ENCODE measurements at places on chromosomes 3 and 15. TPM values are rescaled to one million over a fixed set of nuclear protein-coding genes. Genes with fewer than 3 reads are reported as not detected.

GRCh38 chr15:79635149-79635771 lies 203.1 kb downstream of the MINAR1 start:
- no peak for DNase-seq

DNA sequence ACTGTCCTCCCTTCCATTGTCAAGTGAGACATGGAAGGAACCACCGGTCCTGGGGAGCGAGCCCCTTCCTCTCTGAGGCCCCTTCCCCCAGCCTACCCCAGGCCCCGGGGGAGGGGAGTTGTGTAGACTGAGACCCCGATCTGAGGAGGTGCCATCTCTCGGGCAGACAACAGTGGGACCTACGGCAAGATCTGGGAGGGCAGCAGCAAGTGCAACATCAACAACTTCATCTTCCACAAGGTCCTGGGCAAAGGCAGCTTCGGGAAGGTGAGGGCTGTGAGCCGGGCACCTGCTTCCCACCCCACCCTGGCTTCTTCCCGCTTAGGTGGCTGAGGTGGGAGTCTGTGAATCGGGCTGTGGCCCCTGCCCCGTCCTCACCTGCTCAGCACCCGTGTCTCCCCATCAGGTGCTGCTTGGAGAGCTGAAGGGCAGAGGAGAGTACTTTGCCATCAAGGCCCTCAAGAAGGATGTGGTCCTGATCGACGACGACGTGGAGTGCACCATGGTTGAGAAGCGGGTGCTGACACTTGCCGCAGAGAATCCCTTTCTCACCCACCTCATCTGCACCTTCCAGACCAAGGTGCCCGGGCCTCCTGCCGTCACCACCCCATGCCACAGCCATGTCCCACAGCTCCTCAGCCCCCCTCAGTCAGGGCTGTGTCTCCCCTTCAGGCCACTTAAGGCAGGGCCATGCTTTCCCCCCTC lies 24.9 kb downstream of the PRKCD start:
- no peak for DNase-seq

Gene LRRC58
- polyA plus RNA-seq, result 17.4 TPM

GRCh38 chr15:74385733-74386132 lies 18.3 kb upstream of the CYP11A1 start:
- no peak for DNase-seq

Gene TMC3
- not detected for polyA plus RNA-seq

- no peak for DNase-seq
These were observed 174.5 kb downstream of the NR2F2 start for GRCh38 chr15:96505014-96505413.

DNA sequence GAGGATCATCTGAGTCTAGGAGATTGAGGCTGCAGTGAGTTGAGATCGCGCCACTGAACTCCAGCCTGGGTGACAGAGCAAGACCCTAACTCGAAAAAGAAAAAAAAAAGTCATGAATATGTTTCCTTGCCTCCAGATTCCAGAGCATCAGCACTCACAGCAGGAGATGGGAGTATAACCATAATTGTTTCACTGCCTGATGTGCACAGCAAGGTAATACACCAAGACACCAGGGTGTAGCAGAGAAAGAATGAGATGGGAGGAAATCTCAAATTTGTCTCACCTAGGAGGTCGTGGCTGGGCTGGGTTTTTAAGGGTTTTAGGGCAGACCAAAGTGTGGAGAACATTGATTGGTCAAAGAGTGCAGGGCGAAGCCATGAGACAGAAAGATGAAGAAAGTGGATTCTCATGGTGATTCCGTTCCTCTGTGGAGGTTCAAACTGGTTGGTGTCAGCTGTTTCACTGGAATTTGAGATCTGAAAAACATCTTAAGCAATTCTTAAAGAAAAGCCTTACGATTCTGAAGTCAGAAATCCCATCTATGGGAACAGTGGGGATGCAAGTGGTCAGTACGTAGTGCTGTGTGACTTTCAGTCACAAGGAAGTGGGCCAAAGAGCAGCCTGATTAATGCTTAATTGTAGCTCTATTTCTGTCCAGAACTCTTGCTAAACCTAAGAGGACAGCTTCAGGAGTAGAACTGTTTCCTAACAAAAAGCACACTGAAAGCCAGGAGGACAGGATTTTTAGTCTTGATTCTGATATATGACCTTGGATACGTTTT lies 7.8 kb upstream of the C15orf61 start:
- no peak for DNase-seq

GRCh38 chr3:112084980-112085705 lies 1.0 kb upstream of the C3orf52 start:
- DNase-seq, result no peak

Gene NANOGP8
- not detected for polyA plus RNA-seq

GRCh38 chr3:140078343-140078742 lies 143.4 kb downstream of the CLSTN2 start:
- DNase-seq, result no peak

DNA sequence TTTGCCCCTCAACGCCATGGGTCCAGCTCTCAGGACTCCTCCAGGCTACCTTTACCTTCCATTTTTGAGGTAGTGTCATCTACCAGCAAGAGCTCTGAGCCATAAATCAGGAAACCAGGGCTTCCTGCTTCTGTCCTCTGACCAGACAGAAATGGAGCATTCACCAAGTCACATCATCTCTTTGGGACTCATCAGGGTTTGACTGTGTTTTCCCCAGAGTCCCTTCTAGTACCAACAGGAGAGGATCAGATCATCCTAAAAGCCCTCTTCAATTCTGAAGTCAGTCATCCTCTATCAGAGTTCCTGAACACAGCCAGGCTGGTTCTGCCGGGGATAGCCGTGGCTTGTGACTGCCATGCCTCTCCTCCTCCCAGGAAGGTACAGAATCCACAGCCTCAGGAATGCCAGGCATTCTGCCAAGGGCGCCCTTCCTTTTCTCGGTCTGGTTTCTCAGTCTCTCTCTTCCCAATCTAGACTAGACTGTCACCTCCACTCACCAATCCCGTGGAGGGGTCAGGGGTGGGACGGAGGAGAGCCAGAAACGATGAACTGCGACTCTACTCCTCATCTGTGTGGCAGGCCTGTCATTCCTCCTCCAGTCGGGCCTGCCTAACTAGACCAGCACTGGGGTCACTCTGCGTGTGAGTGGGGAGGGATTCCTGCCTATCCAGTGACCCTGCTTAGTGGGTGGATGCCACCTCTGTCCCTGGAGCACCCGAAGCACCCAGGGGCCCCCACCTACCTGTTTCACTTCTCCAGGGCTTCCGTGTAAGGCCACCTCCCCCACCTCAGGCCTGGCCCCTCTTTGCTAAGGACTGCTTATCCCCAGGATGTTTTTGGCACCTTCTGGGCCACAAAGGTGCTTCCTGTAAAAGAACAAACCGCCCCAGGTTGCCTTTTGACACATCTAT lies 30.9 kb downstream of the CCNL1 start:
- no peak for DNase-seq

- no peak for DNase-seq
These were observed 115.8 kb downstream of the DUT start for GRCh38 chr15:48447058-48447457.

GRCh38 chr15:81338170-81339007 lies 14.4 kb upstream of the STARD5 start:
- no peak for DNase-seq

- DNase-seq, result no peak
These were observed 2.2 kb downstream of the MED12L start for GRCh38 chr3:151087648-151088047.

Gene CNTN6
- polyA plus RNA-seq, result not detected

GRCh38 chr15:41957021-41957897 lies 15.1 kb downstream of the EHD4 start:
- DNase-seq, result no peak

- no peak for DNase-seq
These were observed 127.5 kb upstream of the TOPAZ1 start for GRCh38 chr3:44114142-44114541.

Gene PIERCE2
- 4.3 TPM for polyA plus RNA-seq

DNA sequence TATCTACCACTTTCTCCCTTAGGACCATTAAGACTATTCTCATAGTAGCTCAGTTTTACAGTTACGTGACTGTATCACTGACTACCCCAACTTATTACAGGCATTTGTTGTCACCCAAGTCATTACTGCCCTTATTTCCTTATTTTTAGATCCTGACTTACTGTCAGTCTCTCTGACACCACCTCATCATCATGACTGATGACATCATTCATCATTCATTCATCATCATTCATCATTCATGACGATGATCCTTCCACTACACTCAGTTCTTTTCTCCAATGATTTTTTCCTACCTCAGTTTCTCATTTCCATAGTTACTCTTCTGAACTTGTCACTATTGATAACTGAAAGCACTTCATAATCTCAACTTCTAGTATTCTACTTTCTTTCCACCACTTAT lies 83.8 kb downstream of the ADAM10 start:
- DNase-seq, result no peak

Gene SKOR1
- polyA plus RNA-seq, result 0.03 TPM

Gene PRR23E
- not detected for polyA plus RNA-seq

Gene ANKDD1A
- 0.96 TPM for polyA plus RNA-seq

GRCh38 chr3:56801662-56802377 lies at the start of gene ARHGEF3:
Gene ARHGEF3 (minus strand): TSS chr3:56801949. CDS start chr3:56801798, 151 bp downstream.
- DNase-seq, result no peak

DNA sequence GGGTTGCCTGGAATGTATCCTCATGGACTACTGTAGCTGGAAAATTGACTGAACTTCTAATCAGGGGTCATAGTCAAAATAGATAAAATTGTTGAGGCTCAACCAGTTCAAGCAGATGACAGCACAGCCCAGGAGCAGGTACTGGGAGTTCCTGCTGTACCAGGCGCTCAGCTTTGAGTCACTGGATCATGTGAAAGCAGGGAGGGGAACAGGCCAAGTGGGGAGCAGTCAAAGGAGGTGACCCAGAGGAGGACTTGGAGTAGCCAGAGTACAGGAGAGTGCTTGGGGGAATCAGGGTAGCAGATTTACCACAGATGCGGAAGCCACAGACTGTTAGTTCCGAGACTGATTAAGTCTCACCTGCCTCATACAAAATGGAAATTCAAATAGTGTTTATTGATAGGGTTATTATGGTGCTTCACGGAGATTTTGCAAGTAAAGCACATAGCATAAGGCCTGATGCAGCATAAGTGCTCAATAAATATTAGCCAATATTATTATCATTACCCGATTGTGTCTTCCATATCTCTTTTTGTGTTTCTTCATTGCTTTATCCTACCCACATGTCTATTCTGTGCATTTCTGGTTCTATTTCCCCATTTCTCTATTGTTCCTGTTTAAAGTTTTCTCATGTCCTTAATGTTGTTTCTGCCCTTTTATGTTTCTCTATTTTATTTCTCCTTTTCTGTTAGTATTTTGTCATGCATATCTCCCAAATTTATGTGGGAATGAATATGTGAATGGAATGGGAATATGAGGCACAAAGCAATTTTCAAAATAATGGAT lies 369.2 kb upstream of the MCTP2 start:
- no peak for DNase-seq

GRCh38 chr3:38634111-38634510 lies 15.4 kb downstream of the SCN5A start:
- no peak for DNase-seq

- no peak for DNase-seq
These were observed 107.8 kb upstream of the VEPH1 start for GRCh38 chr3:157610876-157611535.

GRCh38 chr3:36823806-36824205 lies 59.5 kb upstream of the DCLK3 start:
- DNase-seq, result no peak

DNA sequence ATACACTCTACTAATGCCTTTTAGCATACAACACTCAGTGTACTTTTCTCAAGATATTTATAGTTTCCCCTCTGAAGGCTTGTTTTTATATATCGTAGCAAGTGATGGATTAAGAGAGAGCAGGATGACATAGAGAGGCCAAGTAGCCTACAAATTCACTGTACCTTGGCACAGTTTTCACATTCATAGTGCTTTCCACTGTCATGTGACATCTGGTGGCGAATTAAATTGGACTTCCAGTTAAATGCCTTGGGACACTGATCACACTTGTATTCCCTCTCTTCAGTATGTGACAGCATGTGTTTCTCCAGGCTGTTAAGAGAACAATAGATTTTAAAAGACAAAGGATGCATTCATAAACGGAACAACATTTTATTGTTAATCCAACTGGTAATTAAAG lies 541.1 kb downstream of the MECOM start:
- DNase-seq, result no peak

DNA sequence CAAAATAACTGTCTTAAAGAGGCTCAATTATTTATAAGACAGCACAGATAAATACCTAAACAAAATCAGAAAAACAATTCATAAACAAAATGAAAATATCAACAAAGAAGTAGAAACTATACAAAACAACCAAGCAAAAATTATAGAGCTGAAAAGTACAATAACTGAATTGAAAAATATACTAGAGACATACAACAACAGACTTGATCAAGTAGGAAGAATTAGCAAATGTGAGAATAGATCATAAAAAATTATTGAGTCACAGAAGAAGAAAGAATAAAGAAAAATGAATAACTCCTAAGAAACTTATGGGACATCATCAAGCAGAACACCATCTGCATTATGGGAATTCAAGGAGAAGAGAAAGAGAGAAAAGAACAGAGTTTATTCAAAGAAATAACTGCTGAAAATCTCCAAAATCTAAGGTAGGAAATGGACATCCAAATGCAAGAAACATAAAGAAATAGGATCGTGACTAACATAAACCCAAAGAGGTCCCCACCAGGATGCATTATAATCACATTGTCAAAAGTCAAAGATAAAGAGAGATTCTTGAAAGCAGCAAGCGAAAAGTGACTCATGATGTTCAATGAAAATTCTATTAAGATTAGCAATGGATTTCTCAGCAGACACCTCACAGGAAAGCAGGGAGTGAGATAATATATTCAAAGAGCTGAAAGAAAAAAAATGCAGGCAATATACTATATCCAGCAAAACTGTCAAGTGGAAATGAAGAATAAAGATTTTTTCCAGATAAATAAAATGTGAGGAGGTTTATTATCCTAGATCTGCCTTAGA lies 85.9 kb downstream of the DCLK3 start:
- no peak for DNase-seq

DNA sequence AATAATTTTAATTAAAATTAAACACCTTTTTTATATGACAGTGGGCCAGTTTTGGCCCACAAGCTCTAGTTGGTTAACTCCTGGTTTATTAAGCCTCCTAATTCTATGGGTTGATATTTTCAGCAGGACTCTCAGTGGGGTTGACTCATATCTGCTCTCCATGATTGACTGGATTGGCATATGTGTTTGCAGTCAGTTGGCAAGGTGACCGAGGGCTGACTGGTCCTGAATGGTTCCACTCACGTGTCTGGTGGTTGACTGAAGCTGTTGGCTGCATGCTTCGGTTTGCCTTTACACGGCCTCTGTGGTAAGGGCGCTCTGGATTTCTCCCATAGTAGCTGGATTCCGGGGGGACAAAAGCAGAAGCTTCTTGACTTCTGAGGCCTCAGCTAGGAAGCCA lies 65.3 kb upstream of the ZNF280D start:
- DNase-seq, result peak; percentile 32

DNA sequence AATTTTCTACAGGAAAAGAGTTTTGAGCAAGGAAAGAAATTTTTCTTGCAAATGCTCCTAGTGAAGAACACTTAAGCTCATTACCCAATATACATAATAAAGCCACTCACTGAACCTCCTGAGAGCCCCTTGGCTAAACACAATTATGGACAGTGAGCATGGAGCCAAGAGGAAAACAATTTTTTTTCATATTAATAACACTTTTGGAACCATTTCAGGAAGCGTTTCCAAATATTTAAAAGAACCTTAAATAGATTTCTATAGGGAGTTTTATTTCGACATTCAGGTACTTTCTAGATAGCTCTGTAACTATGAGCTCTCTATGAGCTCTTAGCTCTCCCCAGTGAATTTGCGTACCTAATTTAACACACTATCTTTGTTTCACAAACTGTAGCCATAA lies 581.1 kb downstream of the ZNF385D start:
- no peak for DNase-seq

GRCh38 chr3:117104792-117105191 lies 395.2 kb downstream of the TUSC7 start:
- no peak for DNase-seq
